ENCODE measurements at places on chromosomes 6 and 20.
A peak's percentile ranks its signal among the peaks of the same experiment; 100 is the strongest.

- DNase-seq: no peak
Measured at GRCh38 chr20:1327241-1327653, 1.7 kb downstream of the SDCBP2 start.

GRCh38 chr6:113315165-113315564, 542.0 kb upstream of the MARCKS start:
- DNase-seq: no peak

DNA sequence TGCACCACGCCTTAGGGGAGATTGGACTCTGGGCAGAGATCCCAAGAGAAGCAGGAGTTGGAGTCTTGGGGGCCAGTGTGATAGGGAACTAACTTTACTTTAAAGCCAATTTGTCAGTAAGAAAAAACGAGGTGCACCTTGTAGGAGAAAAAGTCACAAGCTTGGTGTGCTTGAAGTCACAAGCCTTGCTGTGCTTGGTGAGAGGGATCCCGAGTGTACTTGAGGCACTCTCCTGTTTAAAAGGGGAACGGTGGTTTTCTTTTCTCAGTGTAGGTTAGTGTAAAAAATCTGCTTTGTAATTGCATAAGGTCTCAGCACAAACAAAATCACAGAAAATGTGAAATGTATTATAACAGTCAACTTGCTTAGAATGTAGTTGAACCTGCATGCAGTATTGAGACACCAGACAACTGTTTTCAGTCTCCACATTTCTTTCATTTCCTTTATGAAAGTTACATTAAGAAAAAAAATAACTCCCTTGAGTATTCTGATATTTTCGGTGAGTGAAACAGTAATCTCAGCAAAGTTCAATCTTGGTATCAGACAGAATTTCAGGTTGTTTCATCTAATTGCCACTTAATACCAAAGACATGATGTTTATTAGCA, 111.1 kb upstream of the DUSP22 start:
- no peak for DNase-seq

GRCh38 chr6:140063021-140063399, 688.6 kb upstream of the CITED2 start:
- no peak for DNase-seq

GRCh38 chr6:139367810-139368351, 6.6 kb downstream of the CITED2 start:
- peak; percentile 31 for DNase-seq

DNA sequence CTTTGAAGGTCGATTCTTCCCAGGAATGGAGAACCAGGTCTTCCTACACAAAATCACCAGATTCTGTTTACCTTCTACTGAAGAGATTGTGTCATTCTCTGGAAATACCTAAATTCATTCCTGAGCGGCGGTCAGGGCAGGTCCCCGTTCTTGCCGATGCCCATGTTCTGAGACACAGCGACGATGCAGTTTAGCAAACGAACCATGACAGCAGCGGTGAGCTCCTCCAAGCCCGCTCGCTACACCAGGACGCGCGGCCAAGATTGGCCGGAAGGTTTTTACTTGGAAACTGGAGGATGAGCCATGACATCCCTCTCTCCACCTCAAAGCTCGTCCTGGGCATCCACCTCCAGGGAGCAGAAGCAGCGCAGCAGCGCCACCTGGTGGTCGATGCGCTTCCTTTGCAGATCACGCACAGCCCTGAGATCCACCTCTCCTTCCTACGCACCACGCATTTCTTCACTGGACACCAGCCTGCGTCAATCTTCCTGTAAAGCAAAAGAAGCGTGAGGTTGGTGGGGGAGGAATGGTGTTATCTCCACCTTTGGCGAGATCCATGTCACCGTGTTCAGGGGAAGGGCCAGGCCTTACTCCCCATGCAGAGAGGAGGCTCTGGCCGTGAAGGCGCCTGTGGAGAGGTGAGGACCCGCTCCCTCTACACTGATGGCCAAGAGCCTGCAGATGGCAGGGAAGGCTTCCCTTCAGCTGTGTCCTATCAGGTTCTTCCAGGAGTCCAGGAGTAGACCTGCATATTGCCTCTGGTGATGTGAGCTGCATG, 9.9 kb upstream of the HLA-B start:
- peak; percentile 86 for DNase-seq

GRCh38 chr20:13029687-13030375, 21.1 kb downstream of the SPTLC3 start:
- peak; percentile 82 for DNase-seq

DNA sequence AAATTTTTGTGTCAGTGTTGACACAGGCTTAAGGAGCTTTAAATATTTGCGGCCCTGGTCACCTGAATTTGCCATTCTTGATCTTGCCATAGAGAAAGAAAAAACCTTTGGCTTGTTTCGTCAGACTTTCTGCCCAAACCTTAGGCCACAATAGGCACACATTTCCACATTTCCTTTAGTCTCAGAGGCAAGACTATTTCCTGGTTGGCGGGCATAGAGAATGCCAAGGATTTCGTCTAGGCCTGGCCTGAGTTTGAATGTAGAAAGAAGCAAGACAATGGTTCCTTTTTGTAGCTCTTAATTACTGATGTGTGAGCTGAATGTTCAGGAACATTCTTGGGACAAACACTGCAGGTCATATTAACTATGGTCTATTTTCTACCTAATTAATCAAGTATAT, 108.1 kb downstream of the TRMT11 start:
- DNase-seq: no peak

- DNase-seq: no peak
Measured at GRCh38 chr20:44817143-44817910, 7.0 kb upstream of the RIMS4 start.

DNA sequence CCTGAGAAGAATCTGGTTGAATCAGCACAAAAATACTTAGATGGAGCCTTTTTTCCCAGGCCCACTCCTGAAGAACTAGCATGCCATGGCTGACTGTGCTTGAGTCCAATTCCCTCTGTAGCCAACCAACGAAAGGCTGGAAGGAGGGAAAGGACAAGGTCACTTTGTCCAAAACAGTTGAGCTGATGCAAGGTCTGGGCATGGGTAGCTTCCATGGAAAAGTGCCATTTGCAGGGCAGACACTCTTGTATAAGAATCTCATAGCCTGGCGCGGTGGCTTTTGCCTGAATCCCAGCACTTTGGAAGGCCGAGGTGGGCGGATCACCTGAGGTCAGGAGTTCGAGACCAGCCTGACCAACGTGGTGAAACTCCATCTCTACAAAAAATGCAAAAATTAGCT, 125.0 kb upstream of the LGSN start:
- no peak for DNase-seq

DNA sequence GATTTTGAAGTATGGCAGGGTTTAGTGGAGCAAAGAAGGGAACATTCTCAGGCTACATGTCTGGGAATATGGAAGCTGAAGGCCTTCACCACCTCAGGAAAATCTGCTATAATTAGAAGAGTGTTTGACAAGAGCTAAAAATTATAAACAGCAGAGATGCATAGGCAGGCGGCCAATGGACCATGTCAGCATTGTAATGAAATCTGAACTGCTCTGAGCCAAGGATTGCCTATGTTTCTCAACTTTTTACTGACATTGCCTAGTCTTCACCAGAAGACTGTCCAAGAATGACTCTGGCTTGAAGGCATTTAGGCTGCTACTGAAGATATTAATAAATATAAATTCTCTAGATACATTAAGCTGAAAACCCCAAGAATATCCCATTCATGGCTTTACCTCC, 84.1 kb downstream of the C6orf52 start:
- DNase-seq: no peak

- no peak for DNase-seq
Measured at GRCh38 chr6:7136859-7137334, 29.1 kb downstream of the RREB1 start.

DNA sequence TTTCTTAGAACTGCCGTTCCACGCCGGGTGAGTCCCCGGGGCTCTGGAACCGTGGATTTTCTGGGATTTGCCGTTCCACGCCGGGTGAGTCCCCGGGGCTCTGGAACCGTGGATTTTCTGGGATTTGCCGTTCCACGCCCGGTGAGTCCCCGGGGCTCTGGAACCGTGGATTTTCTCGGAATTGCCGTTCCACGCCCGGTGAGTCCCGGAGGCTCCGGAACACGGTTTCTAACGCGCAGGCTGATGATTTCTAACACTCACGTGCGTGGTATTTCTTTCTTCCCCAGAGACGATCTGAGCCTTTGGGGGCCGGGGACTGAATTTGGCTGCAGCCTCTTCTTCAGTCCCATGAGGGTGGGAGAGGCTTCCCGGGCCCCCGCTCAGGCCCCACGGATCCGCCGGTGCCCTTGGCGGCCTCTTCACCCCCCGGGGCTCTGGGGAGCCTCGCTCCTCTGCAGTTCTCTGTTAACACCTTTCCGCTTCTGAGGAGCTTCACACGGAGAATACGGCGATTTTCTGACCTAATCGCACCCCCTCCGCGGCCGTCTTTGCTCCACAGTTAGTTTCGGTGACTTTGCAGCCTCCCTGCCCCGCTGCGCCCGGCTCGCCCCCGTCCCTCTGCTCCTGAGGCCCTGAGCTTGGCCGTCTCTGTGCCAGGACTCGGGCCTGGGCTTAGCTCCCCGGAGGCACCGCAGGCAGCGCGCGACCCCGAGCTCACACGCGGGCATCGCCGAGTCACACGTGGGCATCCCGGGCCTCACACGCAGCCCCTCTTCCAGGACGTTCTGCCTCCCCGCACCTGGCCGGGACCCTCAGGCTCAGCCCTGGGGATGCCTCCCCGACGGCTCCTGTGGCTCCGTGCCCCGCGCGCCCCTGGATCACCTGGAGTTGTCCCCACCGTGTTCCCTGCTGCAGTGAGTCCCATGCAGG, 7.2 kb upstream of the KIF25 start:
- no peak for DNase-seq

DNA sequence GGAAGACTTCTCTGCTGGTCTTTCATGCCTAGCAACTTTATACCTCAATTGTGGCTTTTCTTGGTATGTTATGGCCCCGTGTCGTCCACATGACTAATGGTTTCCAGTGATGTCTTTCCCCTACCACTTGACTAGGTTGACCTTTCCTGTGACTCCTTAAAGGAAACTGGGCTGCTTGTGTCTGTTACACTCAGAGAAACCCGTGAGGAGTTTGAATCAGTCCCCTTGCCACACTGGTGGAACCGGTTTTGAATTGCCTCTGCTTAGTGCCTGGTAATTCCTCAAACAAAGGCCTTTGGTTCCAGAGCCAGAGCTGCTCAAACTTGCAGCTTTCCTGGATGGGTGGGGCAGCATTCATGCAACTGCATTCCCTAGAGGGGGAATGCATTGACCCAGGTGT, 21.9 kb downstream of the ECT2L start:
- peak; percentile 89 for DNase-seq

DNA sequence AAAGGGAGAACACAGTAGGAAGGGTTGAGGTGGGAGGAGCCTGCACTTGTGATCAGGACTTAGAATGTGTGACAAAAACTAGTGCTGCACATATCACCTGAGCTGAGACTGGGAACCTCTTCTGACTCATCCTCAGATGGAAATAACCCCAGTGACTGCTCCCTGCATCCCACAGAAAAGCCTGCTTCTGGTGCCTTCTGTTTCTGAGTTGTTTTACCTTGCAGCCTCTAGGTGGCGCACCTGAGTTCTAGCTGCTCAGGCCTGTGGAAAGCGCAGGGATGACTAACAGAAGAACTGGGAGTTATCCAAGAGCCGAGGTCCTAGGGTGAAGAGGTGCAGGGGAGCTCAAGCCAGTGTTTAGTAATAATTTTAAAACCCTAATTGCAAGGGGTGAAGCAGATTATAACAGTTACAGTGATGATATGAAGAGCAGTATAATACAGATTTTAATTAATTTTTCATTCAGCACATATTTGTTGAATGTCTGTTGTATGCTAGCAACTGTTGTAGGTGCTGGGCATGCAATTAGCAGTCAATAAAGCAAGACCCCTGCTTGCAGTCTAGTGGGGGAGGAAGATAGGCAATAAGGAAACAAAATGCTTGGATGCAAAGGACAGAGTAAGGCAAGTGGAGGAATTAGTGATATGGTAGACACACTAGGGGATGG, 302.5 kb downstream of the DHX35 start:
- DNase-seq: peak; percentile 40

GRCh38 chr6:54813892-54814291, 32.7 kb upstream of the FAM83B start:
- DNase-seq: peak; percentile 33

DNA sequence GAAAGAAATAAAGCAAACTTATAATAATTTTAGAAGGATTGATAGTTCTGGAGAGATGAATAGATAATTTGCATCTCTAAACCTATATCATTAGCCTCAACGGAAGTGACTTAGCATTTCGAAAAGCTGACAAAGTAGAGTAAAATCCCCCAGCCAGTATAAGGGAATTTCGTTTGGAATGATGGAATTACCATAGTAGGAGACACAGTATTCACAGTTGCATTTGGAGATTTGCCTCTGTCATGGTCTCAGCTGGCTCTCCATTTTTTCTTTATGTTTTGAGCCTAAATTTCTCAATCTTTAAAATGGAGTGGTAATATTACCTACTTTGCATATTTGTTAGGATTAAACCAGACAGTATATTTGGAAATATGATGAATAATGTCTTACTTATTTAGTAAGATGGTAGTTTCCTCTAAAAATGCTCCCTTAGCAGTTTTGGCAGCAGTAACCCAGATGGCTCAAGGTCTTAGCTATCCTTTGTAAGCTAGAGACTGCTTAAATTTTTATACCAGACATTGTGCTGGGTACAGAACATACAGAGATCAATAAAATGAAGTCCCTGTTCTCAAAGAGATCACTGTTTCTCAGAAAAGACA, 58.2 kb downstream of the SMAP1 start:
- no peak for DNase-seq

GRCh38 chr20:21465799-21466198, 48.1 kb downstream of the NKX2-2 start:
- no peak for DNase-seq

DNA sequence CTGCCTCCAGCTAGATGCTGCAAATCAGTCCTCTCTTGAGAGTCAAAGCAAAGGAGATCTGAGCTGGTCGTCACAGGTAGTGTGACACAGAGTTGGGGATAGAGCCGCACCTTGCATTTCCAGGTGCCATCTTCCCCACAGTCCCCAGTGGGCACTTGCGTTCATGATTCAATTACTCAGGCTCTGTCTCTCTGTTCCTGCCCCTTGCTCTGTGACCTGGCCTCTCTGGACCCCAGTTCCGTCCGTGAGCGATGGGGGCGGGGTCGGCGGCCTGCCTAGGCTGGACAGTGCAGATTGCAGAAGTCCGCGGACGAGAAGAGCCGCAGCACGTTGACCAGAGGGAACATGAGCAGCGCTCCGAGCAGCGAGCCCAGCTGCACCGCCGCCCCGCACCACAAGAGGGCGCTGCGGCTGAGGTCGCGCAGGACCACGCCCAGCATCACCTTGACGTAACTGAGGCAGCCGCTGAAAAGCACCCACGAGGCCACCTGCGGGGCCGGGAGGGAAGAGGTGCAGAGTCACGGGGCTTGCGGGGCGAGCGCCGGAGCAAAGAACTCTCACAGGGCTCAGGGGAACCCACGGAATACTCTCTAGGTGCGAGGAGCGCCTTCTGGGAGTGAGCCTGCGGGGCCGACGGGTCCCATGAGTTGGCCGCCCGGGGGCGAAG, 7.4 kb downstream of the SLC52A3 start:
- peak; percentile 35 for DNase-seq

GRCh38 chr6:36139431-36139830, 9.1 kb downstream of the MAPK13 start:
- DNase-seq: peak; percentile 52

GRCh38 chr6:109143191-109143590, 47.9 kb downstream of the CEP57L1 start:
- no peak for DNase-seq

- no peak for DNase-seq
Measured at GRCh38 chr6:14595751-14596150, 478.2 kb downstream of the CD83 start.

Data from NCI-H69 (cell line).